Ascending aorta (tissue), 2 donors: ENCODE measurements at places on chromosomes 1 and 21.
A peak's percentile ranks its signal among the peaks of the same experiment; 100 is the strongest.

GRCh38 chr1:199684686-199685273, 342.7 kb upstream of the NR5A2 start:
- DNase-seq, result no peak

- no peak for DNase-seq
Measured at GRCh38 chr1:75170011-75170410, 35.8 kb downstream of the LHX8 start.

DNA sequence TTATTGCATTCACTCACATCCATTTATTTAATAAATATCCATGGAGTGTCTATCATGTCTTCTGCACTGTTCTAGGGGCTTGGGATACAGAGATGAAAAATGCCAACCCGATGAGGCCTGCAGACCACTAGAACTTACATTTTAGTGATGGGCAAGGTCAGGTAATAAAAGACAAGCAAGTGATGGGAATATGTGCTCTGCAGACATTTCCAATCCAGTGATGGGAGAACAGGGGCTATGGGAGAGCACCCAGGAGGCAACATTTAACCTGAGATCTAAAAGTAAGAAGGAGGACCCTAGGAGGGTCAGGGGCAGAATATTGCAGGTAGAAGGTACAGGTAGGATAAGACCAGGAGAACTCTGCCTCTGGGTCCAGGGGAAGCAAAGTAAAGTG, 53.1 kb downstream of the ETS2 start:
- DNase-seq, result no peak

DNA sequence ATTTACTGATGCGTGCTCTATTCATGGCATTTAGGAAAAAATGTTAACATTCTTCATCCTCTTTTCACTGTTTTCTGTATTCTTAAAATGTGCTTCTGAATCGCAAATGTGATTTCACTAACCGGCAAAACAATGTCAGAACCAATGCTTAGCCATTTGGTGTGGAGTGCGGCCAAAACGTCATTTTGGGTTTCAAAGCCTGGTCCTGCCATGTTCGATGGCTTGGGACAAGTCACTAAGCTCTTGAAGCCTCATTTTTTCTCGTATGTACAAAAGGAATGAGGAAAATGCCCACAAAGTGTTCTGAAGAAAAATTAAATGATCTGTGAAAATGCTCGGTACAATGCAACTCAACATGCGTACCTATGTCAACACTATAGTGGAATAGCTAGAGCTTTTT, 175.3 kb downstream of the APP start:
- DNase-seq, result no peak

GRCh38 chr1:92505015-92505692, 18.4 kb upstream of the GFI1 start:
- DNase-seq, result no peak

- no peak for DNase-seq
Measured at GRCh38 chr1:114468047-114468446, 43.0 kb downstream of the TRIM33 start.

DNA sequence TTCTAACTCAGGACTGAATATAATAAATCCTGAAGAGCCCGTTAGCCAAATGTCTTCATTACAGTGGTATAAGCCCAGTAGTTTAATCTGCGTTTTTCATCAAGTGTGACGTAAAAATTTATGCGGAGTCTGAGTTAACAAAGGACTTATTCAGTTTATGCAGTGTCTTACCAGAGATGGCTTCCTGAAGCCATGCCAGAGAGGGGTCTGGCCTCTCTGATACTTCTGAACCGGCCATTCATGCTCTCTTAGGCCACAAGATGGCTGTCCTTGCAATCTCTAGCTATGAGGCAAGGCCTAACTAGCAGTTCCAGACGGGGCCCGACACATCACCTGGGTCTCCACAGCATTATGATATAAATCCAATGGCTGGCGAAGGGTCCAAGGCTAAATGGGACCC, 101.4 kb downstream of the TEX35 start:
- DNase-seq, result no peak

GRCh38 chr1:212433577-212434462, 1.1 kb downstream of the NENF start:
- no peak for DNase-seq

DNA sequence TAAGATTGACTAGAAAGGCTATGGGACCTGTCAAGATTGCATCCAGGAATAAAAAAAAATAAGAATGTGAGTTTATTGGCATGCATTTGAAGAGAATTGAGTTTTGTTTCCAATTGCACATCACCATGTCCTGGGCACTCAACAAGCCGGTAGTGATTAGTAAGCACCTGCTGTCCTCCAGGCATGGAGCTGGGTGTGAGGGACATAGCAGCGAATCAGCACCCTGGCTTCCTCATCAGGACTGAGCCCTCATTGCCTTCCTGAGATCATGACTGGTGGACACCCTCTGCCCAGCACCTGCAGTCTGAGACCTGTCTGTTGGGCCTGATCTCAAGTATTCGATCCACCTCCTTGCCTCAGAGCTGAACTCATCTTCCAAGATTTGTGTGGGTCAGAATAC, 26.8 kb downstream of the S100A6 start:
- DNase-seq, result peak; percentile 37

DNA sequence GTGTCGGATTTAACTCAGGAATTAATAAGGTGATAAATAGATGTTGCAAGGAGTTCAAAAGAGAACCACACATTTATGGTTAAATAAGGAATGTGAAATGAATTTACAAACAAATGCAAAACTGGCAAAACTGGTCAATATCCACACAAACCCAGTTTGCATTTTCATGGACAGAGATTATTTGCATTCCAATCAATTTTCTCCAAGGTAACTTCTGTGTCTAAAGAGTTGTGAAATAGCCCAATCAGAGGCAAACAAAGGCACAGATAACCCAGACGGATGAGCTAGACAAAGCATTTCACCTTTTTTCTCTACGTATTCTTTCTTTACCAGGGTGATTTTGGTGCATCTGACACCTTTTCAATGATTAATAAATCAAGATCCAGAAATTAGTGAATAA, 63.9 kb downstream of the MAP3K7CL start:
- DNase-seq, result no peak

- no peak for DNase-seq
Measured at GRCh38 chr1:178151831-178152230, 57.9 kb downstream of the RASAL2 start.

DNA sequence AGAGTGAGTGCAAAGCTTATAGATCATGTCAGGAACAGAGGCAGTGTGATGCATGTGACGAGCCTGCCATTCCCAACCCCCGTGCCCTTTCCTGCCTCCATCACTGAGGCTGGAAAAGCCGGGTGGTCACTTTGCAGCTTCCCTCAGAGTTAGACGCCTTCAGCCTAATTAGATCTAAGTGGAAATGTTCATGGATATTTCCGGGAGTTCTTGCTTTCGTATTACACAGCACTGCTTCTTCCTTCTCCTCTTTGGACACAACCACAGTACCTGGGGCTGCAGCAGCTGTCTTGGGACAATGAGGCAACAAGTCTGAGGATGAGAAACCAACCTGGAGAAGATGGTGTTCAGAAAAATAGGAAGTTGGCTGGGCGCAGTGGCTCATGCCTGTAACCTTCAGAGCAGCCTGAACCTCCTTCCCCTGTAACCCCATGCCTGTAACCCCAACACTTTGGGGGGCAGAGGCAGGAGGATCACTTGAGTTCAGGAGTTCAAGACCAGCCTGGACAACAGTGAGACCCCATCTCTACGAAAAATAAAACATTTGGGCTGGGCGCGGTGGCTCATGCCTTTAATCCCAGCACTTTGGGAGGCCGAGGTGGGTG, 24.5 kb downstream of the SERINC2 start:
- DNase-seq, result no peak

GRCh38 chr1:244801246-244801645, 34.2 kb upstream of the COX20 start:
- no peak for DNase-seq

GRCh38 chr1:1082776-1083415, 8.8 kb upstream of the RNF223 start:
- peak; percentile 59 for DNase-seq

DNA sequence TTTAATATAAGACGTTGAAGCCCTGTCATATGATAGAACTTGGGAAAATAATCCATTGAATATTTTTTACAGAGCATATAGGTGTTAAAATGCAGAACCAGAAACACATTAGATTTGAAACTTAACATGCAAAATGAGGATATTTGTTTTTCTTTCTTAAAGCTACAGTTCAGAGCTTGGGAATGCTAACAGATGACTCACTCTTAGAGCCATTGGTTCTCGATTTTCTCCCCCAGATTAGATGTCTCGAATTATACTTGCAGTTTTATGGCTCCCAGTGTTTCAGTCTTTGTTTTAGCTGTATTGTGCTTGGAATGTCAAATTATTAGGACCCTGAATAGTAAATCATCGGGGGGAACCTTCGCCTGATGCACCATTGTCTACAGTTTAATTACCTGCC, 575.7 kb upstream of the ZP4 start:
- DNase-seq, result no peak

DNA sequence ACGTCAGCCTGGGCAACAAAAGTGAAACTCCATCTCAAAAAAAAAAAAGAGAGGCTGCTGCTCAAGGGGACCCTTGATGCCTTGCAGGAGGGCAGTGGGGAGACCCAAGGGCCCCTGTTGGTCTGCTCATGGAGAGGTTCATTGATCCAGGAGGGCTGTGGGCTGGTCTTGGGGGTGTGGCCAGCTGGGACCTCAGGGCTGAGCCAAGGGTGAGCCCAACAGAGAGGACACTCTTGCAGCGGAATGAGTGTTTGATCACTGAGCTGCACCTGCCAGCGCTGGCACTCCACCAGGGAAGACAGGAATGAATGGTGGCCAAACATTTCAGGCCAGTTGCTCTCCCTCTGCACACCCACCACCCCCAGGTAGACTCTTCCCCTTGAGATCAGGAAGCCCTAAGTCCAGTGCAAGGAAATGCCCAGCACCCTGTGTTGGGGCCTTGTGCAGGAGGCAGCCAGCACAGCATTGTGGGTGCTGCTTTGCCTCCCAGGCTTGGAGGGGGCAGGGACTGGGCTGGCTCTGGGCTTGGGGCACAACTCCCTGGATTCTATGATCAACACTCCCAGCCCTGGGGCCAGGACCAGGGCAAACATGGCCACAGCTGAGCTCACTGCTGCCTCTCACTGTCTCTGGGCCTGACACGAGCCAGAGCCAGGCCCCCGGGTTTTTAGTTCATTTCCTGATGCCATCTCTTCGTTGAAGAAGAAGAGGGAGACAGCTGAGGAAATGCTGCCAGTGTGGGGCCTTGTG, 50.7 kb downstream of the IRF2BP2 start:
- no peak for DNase-seq

GRCh38 chr1:151371370-151372057, 991 bp downstream of the SELENBP1 start:
- no peak for DNase-seq

GRCh38 chr1:113684153-113684541, 75.1 kb downstream of the PHTF1 start:
- DNase-seq, result no peak
